ENCODE measurements at places on chromosomes 12 and 14. TPM values are rescaled to one million over a fixed set of nuclear protein-coding genes. Genes with fewer than 3 reads are reported as not detected.

Gene MTA1
- total RNA-seq = 45.7 TPM

Gene GPRC5D
- total RNA-seq = not detected

Gene EGLN3
- 13.1 TPM for total RNA-seq

Gene RBM23
- 43.6 TPM for total RNA-seq

Gene TAS2R8
- total RNA-seq = 0.09 TPM
